ENCODE measurements at places on chromosomes 11 and 22.

GRCh38 chr11:134538742-134539141, 126.7 kb upstream of the B3GAT1 start:
- no peak for DNase-seq

GRCh38 chr11:131710511-131710910, 340.1 kb downstream of the NTM start:
- no peak for DNase-seq

- no peak for DNase-seq
Measured at GRCh38 chr11:30333405-30333804, 10.5 kb downstream of the ARL14EP start.

DNA sequence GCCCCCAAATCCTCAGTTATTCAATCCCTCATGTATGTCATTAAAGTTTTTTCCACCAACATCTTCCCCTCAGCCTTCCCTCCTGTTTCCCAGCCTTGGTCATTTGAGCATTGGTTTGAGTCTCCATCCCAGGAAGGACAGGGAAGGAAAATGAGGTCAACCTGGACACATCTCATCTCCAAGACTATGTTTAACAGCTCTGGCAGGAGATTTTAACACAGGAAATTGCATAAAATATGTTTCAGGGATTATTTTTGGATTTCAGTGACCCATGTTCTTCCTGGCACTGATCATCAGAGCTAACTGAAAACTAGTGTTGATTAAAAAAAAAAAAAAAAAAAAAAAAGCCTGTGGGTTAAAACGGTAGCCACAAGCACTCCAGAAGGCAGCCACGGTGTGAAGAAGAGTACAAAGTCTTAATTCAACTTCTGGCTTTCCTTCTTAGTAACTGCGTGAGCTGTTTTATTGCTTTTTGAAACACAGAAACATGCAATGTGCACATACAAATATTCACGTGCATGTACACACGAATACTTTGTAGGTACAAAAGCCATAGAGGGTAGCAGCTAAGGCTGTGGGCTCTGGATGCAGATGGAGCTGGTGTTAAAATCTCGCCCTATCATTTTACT, 164.4 kb upstream of the DDI1 start:
- DNase-seq: no peak

DNA sequence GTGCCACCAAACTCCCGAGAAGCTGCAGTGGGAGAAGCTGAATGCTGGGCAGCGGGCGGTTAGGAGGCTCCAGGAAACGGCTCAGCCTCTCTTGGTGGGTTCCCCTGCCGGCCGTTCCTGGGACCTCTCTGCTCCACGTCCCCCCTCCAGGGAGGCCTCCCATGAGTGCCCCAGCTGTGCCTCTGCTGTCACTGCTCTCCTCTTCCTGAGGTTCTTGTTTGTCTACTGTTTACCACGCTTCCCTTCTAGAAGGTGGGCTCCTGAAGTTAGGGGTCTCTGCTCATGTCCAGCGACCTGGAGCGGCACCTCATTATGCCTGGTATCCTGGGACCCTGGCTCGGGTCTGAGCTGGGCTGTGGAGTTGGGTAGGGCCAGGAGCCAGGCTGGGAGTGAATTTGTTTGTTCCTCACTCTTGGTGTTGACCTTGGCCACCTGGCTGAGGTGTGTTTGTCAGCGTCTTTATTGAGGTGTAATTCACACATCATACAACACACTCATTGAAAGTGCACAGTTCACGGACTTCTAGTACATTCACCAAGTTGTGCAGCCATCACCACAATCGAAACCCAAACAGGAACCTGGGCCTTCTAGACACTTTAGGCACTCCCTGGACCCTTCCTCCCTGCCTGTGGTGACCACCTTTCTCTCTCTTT, 37.8 kb upstream of the GRAMD4 start:
- no peak for DNase-seq

DNA sequence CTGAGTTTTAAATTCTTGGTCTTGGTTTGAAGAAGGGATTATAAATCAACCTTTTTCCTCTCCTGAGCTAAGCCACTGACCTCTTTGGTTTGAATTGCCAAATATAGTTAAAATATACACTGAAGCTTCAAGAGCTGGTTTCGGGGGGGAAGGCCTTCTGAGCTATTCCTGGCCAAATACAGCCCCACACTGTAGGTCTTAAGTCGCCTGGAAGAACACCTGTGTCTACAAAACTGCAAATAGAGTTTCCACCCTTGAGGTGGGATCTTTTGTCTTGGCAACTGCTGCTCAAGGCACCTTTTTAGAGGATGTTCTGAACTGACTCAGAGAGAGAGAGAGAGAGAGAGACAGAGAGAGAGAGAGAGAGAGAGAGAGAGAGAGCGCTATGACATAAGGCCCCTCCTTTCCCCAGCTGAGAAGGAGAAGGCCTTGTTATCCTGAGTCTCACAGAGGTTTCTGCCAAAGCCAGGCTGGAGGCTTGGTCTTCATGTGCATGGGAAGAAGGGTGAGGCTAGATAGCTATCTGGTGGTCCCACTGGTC, 5.5 kb downstream of the ADM start:
- no peak for DNase-seq

DNA sequence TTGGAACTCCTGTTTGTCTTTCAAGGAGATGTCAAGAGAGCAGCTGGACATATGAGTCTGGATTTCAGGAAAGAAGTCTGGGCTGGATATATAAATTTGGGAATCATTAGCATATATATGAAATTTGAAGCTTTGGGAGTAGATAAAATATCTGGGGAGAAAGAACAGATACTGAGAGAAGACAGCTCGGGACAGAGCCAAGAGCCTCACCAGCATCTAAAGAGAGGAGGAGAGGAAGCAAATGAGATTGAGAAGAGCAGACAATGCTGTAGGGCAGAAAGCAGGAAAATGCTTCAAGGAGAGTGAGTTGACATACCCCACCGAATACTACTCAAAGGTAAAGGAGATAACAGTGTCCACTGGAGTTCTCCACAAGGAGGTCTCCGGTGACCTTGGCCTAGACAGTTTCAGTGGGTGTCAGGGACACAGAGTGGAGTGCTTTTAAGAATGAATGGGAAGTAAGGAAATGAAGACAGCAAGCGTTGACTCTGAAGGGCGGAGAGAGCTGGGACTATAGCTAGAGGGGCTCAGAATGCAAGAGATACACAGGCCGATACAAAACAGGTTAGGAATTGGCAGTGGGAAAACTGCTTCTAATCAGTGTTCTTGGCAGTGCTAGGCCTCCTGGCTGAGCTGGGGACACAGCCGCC, 862 bp downstream of the APBB1 start:
- DNase-seq: no peak
